ENCODE measurements at places on chromosomes 3 and 15.
A peak's percentile ranks its signal among the peaks of the same experiment; 100 is the strongest.

GRCh38 chr3:63809607-63810006 is 9.5 kb upstream of the C3orf49 start:
- no peak for DNase-seq

GRCh38 chr3:143450632-143451031 is 331.1 kb downstream of the CHST2 start:
- DNase-seq: no peak

DNA sequence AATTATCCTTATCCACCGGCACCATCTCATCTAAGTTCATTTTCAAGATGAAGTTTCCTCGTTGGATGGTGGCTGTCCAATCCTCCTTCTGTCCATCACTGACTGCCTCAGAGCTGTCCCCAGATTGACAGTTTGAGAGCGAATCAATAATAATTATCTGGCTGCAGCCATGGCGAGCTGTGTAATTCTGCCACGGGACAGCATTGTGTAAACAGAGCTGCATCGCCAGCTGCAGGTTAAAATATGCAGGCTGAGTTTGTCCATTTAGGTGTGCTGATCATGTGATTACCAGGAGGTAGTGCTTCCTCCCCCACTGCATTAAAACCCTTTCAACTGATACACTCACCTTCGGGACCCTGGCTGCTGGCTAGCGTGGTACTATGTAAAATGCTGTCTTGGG is 461.9 kb upstream of the ONECUT1 start:
- DNase-seq: peak; percentile 2

- no peak for DNase-seq
Measured at GRCh38 chr15:74785194-74786032, 3.5 kb downstream of the CSK start.

DNA sequence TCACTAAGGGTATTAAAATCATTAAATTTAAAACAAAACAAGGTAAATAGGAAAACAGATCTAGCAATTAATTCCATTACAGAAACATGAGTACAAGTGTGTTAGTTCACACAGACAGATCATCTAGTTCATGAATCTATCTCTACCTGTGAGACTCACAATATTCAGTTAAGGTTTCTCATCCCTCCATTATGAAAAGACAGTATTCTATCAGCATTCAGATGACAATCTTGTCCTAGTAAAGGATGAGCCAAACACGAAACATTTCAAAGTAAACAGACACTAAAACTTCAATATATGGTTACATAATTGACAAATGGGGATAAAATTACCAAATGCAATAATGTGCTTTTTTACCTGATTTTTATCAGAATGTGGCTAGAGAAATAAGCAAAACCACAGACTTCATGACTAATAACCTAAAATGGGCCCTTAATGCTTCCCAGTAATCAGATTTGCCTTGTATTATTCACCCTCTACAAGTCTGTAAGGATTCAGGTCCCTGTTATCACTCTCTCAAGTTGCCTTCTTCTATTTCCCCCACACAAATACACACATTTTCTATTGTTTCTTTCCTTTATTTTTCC is 126.8 kb downstream of the DLG1 start:
- DNase-seq: no peak

- no peak for DNase-seq
Measured at GRCh38 chr15:98927022-98927421, 80.6 kb downstream of the PGPEP1L start.

DNA sequence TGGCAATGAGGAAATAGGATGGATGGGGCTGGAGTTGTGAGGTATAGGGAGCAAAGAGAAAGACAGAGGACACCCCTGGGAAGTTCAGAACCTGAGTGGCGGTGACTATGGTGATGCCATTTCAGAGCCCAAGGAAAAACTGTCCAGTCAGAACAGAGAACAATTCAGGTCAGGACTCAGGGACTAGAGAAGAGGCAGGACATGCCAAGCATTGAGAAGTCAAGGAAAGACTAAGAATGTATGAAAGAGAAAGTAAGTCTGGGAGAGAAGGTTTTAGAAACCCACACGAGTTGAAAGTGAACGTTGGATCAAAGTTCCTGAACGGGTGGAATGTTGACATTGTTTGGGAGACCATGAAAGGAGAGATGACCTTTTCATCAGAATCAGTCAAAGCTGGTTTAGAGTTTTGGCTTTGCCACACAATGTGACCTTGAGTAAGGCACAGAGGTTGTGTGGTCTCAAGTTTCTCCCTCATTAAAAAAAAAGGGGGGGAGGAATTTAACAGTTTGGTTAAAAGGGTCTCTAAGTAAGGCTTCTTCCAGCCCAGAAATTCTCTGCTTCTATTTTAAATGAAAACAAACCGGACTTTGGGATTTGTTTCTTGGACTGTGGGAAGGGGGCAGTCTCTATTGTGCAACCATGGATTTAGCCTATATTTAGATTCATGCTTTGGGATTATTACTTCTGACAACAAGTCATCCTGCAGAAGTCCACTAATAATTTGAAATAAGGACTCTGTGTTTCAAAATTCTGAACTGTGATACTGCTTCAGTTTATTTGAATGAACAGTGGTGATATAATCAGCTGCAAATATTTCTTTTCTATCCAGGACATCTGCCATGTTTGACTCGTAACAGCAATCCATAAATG is 315.9 kb upstream of the TBL1XR1 start:
- DNase-seq: no peak

All from NCI-H187 (cell line).